ENCODE measurements at places on chromosomes 7 and 10. TPM values are rescaled to one million over a fixed set of nuclear protein-coding genes. Genes with fewer than 3 reads are reported as not detected.

DNA sequence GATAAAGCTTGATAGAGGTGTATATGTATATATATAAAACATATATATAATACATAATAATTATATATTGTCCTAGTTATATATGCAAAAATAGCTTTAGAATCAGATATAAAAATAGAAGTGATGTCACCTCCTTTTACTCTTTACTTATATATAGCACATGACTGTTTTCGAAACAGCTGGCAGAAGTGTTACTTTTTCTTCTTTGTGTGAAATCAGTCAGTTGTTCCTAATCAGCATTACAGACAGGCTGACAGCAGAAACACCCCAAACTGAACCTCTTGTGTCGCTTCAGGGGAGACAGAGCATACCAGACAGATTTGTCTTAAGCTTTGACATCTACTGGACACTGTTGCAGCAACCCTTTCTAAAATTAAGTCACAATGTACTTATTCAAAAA is 684.9 kb upstream of the CELF2 start:
- DNase-seq = no peak

Gene HOXA11
- total RNA-seq = not detected

- no peak for DNase-seq
These were observed 50.6 kb downstream of the PRTFDC1 start for GRCh38 chr10:24901686-24902399.

DNA sequence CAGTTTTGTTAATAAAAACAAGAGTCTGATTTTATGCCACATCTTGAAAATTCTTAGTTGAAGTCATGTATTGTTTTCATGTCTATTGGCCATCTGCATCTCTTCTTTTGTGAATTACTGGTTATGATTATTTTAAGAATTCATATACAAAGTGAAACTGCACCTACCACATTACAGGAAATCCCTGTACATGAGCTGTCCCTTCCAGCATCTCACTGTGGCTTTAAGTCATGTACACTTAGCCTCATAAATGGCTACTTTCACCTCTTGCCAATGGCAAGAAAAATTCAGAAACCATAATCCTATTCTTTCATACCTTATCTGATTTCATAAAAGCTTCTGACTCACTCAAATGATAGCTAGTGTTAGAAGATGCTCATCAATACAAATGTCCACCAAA is 48.6 kb downstream of the CRTAC1 start:
- DNase-seq = no peak

- no peak for DNase-seq
These were observed 263.5 kb downstream of the ADARB2 start for GRCh38 chr10:1473874-1474273.

GRCh38 chr7:78346827-78347226 is 548.3 kb downstream of the PHTF2 start:
- DNase-seq = no peak

Gene CACNB2
- total RNA-seq = 5.9 TPM

DNA sequence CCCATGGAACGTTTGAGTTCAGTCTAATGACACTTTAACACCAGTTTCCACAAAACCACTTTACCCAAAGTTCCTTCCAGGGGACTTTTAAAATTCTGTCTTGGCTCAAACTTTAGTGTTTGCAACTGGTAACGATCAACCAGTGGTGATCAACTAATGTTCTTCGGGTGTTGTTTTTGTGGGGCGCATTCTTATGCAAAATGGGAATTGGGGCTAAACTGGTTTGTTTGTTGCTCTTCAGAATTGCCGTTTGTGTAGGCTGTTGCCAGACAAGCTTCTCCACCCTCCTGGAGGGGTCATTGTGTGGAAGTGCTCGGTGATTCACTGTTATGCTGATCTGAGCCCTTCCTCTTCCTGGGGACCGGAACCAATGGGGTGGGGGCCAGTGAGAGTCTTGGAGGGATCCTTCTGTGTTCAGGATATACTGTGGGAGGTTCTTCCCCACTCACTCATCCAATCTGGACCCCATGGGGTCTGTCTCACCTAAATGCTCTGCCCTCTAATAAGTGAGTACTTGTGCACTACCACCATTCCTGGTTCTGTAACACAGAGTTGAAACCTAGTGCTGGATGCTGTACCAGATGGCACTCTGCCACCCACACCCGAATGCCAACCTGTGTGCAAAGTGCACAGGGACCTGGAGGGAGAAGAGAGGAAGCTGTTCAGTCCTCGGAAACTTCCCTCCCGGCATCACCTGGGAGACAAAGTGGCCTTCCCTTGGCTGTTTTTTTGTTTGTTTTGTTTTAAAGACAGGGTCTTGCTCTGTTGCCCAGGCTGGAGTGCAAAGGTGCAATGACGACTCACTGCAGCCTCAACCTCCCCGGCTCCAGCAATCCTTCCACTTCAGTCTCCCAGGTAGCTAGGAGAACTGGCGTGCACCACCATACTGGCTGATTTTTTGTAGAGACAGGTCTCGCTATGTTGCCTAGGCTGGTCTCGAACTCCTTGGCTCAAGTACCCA is 2.1 kb downstream of the NFE2L3 start:
- peak; percentile 93 for DNase-seq

DNA sequence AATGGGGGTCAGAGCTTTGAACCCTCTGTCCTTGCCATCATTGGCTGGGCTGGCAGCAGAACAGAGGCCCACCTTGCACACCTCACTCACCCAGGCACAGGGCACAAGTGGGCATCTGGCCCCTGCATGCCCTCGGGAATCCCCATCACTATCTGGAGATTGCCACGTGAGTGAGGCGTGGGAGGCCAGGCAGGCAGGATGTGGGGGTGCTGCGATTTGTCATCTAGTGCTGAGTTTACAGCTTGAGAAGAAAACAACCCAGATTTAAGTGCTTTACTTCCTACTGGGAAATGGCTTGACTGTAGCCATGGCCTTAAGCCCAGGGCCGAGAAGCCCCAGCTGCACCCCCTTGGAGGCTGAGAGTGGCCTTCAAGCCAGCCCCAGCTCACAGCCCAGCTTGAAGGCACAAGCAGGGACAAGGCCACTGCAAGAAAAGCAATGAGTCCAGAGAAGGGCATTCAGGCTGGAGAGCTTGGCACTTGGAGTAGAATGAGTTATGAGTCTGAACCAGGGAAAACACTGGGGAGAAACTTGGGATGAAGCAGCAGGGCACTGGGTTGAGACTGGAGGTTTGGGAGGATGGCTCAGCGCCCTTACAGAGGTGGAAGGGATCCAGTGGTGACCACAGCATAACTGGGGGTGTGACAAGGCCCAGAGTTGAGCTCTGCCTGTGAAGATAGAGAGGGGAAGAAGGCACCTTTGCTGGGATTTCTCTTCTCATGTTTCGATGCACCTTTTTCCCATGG is 123.0 kb downstream of the CXCL12 start:
- DNase-seq = no peak

DNA sequence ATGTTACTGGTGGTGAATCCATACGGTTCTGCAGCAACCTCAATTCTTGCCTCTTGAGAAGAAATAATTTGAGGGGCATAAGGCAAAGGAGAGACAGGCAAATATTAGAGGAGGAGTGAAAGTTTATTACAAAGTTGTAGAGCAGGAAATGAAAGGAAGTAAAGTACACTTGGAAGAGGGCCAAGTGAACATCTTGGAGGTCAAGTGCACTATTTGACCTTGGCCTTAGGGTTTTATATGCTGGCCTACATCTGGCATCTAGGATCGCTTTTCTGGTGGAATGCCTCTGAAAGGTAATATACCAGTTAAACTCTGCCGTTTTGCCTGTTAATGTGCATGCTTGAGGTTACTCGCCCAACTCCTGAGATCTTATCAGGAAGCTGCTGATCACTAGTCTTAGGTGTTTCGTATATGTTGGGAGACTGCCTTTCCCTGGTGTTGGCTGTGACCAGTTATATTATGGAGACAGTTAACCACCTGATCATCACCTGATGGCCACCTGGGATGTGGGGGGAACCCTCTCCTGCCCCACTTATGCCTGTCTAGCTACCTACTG is 66.1 kb upstream of the CYP2C18 start:
- DNase-seq = no peak

DNA sequence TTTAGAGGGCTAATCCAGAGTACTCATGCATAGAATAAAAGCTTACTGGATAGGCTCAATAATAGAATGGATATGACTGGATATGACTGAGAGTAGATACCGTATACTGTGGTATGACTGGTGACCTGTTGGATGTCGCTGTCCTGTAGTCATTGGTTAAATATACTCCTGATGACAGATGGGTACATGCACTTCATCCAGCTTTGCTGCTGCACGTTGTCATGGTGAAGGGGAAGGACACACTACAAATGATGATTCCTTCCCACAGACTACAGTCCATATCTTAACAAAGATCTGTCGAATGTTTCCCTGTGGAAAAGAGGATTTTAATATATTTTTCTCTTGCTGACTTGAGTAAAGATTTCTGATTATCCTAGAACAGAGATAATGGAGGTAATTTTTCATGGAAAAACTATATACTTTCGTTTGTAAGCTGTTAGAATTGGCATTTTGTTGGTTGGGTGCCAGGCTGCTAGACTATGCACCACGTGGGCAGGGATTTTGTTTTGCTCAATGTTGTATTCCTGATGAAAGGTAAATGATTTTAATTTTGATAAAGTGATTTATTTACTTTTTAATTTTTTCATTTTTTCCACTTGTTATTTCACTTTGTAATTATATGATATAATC is 97.3 kb downstream of the PPP1R9A start:
- no peak for DNase-seq

Gene BUD23
- 57.2 TPM for total RNA-seq

Gene SCART1
- total RNA-seq = 0.59 TPM

- DNase-seq = no peak
These were observed 37.7 kb upstream of the OIT3 start for GRCh38 chr10:72855790-72856189.

Gene SPACDR
- total RNA-seq = not detected

Data from GM23338 (cell line).